ENCODE measurements at places on chromosomes 12 and 14.

- H3K27me3 ChIP-seq, result no peaks in the 10 kb centered on the region
- H3K27ac ChIP-seq, result peak overlapping the region; percentile 47
- no peaks in the 10 kb centered on the region for H3K36me3 ChIP-seq
- H3K4me1 ChIP-seq, result peaks cover 51% of the 10 kb centered on the region
Measured at GRCh38 chr12:19166387-19166786, 36.9 kb downstream of the PLEKHA5 start.

DNA sequence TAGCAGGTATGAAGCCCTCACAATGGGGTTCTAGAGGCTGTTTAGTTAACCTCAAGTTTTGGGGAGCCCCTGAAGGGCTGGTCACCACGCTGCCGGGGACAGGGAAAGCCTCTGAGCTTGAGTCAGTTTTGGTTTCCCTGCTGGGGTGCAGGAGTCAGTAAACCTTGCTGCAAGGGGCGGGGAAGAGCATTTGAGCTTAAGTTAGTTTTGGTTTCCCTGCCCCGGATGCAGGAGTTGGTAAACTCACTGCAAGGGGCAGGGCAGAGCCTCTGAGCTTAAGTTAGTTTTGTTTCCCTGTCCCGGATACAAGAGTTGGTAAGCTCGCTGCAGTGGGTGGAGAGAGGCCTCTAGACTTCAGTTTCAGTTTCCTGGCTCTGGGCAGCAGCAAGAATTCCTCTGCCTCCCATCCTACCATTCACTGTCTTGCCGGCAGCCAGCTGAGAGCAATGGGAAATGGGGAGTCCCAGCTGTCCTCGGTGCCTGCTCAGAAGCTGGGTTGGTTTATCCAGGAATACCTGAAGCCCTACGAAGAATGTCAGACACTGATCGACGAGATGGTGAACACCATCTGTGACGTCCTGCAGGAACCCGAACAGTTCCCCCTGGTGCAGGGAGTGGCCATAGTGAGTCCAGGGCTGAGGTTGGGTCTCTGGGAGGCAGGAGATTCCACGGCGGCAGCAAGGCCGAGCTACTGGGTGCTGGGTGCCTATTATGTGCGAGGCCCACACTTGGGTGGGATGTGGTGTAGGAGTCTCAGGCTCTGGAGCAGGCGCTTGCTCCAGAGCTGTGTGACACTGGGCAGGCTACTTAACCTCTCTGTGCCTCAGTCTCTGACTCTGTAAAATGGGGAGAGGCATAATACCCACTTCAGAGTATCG is at the start of gene OAS2:
Gene OAS2, plus strand, starts transcription at position 357 of the 878 bp plus-strand sequence. Its CDS starts 90 bp downstream, at position 447.
- H3K4me3 ChIP-seq, result no peak within 1 kb of the TSS
- no peaks in the 10 kb centered on the region for H3K36me3 ChIP-seq
- DNase-seq, result peak; percentile 28
- H3K4me1 ChIP-seq, result no peaks in the 10 kb centered on the region

DNA sequence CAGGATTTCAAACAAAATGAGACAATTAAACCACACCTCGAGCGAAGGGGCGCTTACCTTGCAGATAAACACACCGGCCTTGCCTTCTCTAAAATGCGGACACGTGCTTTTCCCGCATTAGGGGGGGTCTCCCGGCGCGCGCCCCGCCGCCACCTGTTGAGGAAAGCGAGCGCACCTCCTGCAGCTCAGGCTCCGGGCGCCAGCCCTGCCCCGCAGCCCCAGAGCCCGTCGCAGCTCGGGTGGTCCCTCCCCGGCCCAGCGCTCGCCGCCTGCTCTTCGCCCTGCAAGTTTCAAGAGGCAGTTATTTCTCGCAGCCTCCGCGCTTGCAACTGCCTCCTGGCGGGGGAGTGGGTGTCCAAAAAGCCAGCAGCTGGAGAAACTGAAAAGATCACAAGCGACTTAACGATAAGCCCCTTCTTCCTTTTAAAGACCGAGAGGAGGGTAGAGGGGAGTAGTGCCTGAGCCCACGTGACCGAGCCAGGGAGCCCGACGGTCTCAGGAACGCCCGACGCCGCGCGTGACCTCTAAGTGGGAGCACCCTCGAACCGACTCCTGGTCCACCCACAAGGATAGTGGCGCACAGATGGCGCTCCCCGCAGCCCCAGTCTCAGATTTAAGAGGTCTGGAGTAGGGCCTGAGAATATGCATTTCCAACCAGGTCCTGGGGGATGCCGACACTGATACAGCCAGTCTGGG is at the start of gene ESR2:
Gene ESR2, minus strand, starts transcription at position 396 of the 696 bp plus-strand sequence. CDS start 11,386 bp downstream, outside the sequence.
- H3K36me3 ChIP-seq, result no peaks in the 10 kb centered on the region
- H3K27ac ChIP-seq, result no peak within 1 kb of the TSS
- peak within 1 kb of the TSS; percentile 77 for H3K4me3 ChIP-seq
- peaks cover 29% of the 10 kb centered on the region for H3K27me3 ChIP-seq
- 0 out of 2 replicates have a peak, but pooled peaks cover 5% of the 10 kb centered on the region for H3K4me1 ChIP-seq
- DNase-seq, result peak; percentile 51

- no peaks in the 10 kb centered on the region for H3K4me1 ChIP-seq
- no peaks in the 10 kb centered on the region for H3K27me3 ChIP-seq
- no peak overlapping the region for H3K27ac ChIP-seq
- H3K36me3 ChIP-seq, result no peaks in the 10 kb centered on the region
Measured at GRCh38 chr14:99721792-99722516, 37.9 kb downstream of the CYP46A1 start.

DNA sequence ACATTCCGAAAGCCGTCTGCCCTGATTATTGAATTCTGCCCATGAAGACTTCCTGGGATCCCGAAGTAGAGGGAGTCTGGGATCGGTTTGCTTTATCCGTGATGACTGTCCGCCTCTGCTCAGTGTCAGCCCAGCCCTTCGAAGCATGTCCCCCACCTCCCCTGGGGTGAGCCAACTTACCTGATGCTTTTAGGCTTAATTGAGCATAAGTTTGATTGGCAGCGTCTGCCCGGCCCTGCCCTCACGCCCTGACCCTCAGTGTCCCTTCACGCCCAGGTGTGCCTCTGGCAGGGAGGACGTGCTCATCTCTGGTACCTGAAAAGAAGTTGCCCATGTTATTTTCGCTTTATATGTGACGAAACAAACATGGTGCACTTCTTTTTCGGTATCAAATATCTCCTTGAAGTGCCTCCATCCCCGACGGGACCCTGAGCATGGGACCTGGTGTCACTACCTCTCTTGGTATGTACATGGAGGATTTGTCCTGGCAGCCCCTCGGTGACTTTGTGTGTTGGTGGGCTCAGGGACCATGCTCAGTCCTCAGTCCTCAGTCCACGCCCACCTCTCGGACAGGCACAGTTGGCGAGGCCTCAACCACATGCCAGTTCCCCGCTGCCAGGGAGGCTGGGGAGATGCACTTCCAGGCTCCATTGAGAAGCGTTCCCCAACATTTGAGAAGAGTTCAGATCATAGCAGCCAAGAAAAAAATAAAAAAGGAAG is 130.1 kb upstream of the RTL1 start:
- no peaks in the 10 kb centered on the region for H3K36me3 ChIP-seq
- H3K4me3 ChIP-seq, result no peak overlapping the region
- no peak for DNase-seq
- no peak overlapping the region for H3K27ac ChIP-seq

GRCh38 chr14:61663312-61663979 is 31.9 kb upstream of the HIF1A start:
- H3K4me3 ChIP-seq, result no peak overlapping the region
- no peak overlapping the region for H3K27ac ChIP-seq
- no peaks in the 10 kb centered on the region for H3K27me3 ChIP-seq

GRCh38 chr12:53518381-53518780 is 11.1 kb upstream of the NPFF start:
- H3K36me3 ChIP-seq, result no peaks in the 10 kb centered on the region
- H3K4me1 ChIP-seq, result no peaks in the 10 kb centered on the region
- no peak overlapping the region for H3K27ac ChIP-seq

GRCh38 chr14:85442996-85443395 is 86.9 kb upstream of the FLRT2 start:
- no peak for DNase-seq
- no peaks in the 10 kb centered on the region for H3K4me1 ChIP-seq
- H3K4me3 ChIP-seq, result no peak overlapping the region
- H3K27me3 ChIP-seq, result no peaks in the 10 kb centered on the region
- no peaks in the 10 kb centered on the region for H3K36me3 ChIP-seq

DNA sequence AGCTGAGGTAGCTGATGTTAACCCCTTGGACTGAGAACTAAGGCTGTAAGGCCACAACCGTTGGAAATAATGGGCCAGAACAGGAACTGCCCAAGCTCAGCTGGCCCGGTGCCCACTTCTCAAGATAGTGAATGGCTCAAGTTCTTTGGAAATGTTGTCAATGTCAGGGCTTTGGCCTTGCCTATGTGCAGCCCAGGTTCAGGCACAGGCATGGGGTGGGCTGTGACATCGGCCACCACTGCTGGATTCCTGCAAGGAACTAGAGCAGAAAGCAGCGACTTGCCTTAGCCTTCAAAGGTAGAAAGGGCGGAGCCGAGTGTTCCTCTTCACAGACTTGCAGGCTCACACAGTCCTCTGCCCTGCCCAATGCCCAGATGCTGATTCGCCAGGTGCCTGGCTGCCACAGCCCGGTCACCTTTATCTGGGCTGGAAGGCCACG is 291.2 kb downstream of the ZFP36L1 start:
- H3K4me3 ChIP-seq, result no peak overlapping the region
- H3K27me3 ChIP-seq, result no peaks in the 10 kb centered on the region
- H3K36me3 ChIP-seq, result no peaks in the 10 kb centered on the region
- H3K27ac ChIP-seq, result no peak overlapping the region
- DNase-seq, result no peak

DNA sequence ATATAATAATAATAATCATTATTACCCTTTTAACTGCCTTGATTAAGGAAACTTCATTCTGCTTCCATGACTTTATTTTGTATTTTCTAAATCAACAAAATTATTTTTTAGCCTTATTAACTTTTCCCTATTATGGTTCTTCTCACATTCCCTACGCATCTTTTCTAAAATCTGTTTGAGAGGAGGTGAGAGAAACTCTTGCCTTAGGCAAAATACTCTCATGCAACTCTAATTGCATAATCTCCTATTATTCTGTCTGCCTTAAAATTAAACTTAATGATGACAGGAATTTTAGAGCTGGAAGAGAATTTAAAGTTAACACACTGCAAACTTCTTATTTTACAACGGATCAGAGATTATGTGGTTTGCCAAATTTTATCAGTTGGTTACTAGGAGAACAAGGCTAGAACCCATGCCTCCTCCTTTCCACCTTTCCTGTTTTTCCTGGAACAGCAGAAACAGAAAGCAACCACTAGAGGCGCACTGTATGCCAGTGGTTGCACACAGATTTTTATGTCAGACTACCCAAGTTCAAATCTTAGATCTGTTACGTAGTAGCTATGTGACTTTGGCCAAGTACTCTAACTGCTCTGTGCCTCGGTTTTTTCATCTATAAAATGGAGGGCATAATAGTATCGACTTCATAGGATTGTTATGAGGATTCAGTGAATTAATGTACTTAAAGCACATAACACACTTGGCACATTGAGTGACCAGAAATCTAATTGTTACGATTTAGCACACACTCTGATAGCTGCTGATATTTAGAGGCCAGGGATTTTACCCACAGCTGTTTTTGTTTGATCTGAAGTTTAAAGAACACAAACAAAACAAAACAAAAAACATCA is 4.3 kb upstream of the BRMS1L start:
- no peak overlapping the region for H3K4me3 ChIP-seq
- H3K27me3 ChIP-seq, result no peaks in the 10 kb centered on the region
- H3K27ac ChIP-seq, result no peak overlapping the region
- no peaks in the 10 kb centered on the region for H3K36me3 ChIP-seq
- H3K4me1 ChIP-seq, result no peaks in the 10 kb centered on the region

DNA sequence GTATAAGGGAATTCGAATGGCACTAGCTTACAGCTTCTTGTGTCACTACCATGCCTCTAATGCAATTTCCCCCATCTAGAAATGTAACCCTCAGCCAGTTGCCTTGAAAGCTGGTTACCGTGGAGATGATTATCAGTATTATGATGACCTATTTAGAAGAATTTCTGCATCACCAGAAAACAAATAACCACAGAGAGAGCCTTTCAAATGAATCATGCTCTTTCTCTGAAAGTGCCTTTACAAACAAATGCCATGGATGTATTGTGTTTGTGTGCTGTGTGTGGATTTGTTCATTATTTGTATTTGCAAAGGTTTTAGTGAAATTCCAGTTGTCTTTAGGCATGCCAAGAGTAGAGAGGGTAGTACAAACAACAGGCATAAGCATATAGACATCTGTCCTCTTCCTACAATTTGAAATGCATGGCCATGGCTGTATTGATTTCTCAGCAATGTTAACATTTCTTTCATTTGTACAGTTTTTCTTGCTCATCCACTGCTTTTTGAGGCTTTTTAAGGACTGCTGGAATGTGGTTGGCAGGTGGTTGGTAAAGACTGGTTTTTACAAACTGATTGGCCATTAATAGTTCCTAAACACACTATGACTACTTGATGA is 266.5 kb downstream of the PAWR start:
- H3K4me3 ChIP-seq, result no peak overlapping the region
- no peaks in the 10 kb centered on the region for H3K27me3 ChIP-seq
- no peak overlapping the region for H3K27ac ChIP-seq
- DNase-seq, result no peak

GRCh38 chr12:110421701-110422100 is 18.2 kb upstream of the ANAPC7 start:
- H3K27ac ChIP-seq, result no peak overlapping the region
- H3K36me3 ChIP-seq, result no peaks in the 10 kb centered on the region
- H3K4me3 ChIP-seq, result no peak overlapping the region
- DNase-seq, result no peak
- peaks cover 4% of the 10 kb centered on the region for H3K4me1 ChIP-seq

DNA sequence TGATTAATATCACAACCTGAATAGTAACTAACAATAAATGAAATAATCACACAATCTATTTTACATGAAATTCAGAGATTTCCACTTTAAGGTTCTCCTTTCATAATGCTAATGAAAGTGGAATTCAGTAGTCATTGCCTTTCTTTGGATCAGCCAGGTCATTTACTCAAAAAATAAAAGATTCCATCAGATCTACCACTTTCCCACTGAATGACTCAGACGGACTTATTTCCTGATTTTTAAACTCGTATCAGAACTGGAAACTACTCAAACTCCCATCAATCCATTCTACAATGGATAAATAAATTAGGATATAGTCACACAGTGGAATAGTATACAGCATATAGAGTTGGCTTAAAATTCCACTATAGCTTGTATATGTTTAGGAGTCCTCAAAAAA is 237.1 kb downstream of the MED13L start:
- no peaks in the 10 kb centered on the region for H3K36me3 ChIP-seq
- H3K27ac ChIP-seq, result no peak overlapping the region
- no peak overlapping the region for H3K4me3 ChIP-seq
- DNase-seq, result no peak
- H3K4me1 ChIP-seq, result no peaks in the 10 kb centered on the region

Measured in GM23338 (cell line).